HEK293T (cell line): ENCODE measurements at places on chromosomes 12 and 14.

GRCh38 chr12:107539196-107539939 lies 146.2 kb upstream of the PWP1 start:
- no peak for DNase-seq

DNA sequence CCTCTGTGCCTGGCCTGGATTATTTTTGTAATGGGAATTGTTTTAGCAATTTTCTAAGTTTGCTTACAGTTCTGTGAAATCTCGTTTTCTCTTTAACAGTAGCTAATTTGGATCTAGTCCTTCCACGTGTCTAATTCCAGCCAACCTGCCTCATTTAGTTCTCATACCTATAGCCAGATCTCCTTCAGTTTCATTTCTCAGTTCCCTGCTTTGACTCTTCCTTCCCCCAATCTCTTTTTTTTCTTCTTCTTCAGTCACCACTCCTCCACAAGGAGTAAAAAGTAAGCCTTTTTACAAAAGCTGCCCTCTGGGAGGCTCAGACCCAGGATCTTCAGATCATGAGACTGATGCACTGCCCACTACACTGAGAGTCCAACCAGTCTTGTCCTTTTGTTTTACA lies 1.4 kb downstream of the THTPA start:
- DNase-seq, result no peak

DNA sequence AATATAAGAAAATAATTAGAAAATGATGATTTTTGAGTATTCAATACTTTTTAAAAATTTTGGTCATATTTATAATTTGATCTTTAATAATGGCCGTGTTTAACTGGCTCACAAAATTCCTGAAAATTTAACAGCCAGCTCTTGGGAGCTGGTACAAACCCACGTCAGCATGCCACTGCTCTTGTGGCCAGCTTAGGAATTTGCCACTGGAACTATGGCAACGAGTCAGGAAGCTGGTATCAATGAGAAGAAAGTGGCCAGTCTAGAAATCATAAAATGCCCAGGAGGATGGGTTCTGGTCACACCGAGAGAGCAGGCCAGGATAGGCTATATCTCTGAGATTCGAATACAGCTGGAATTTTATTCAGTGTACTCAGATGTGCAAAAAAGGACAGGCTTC lies 72.2 kb upstream of the PLEKHG3 start:
- DNase-seq, result no peak

DNA sequence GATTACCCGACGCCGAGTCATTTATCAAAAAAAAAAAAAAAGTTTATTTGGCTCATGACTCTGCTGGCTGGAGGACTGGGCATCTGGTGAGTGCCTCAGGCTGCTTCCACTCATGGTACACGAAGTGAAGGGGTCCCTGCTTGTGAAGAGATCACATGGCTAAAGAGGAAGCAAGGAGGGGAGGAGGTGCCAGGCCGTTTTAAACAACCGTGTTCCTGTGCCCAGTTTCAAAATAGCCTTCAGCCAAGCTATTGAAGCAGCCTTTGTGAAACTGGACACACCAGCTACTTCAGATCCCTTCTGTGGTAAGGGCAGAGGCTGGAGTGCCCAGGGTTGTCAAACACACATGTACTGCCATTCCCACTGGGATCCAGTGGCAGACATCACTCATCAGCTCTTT lies 7.6 kb downstream of the POP5 start:
- DNase-seq, result no peak

DNA sequence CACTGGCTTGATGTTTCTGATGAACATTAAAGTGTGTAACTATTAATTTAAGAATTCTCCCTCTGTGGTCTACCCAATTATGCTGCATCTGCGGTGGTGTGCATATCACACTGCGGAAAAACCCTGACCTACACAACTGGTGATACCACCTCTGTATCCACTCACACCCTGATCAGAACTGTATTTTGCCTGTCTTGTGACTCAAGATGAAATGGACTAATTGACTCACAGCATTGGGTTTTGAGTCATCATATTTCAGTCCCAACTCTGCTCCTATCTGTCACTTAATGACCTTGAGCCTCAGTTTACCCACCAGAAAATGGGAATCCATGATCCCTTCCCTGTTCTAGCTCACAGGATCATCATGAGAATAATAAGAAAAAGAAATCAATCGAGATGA lies 65.6 kb downstream of the NUAK1 start:
- DNase-seq, result no peak

DNA sequence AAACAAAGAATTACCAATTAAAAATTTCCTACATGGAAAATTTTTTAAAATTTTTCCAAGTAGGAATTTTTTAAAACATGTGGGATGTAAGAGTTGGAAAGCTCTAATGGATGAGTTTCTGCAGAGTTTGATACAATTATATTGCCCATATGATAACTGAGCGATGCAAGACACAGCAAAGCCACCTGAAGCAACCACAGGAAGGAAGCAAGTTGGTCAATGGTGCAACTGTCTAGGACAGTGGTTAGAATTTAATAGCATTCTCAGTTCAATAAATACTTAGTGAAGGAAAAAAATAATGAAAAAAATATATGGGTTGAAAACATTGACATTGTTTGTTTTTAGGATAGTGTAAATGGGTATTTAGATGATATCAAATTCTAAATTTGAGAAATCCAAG lies 178.6 kb upstream of the GARIN2 start:
- no peak for DNase-seq

DNA sequence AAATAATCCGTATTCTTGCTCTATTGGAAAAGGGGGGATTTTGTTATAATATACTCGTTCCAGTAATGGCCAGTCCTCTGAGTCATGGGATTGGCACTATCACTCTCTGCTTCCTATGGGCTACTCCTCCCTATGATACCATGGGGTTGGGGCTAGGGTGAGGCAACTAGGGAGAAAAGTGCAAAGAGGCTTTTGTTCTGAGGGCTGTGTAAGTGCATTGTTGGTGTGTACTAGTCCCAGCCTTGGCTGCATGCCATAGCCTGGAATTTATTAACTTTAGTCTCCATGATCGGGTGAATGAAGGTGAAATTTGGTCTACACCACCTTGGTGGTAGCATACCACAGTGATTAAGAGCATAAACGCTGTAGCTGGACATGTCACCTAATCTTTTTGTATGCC lies 247.6 kb downstream of the RPAP3 start:
- DNase-seq, result no peak

DNA sequence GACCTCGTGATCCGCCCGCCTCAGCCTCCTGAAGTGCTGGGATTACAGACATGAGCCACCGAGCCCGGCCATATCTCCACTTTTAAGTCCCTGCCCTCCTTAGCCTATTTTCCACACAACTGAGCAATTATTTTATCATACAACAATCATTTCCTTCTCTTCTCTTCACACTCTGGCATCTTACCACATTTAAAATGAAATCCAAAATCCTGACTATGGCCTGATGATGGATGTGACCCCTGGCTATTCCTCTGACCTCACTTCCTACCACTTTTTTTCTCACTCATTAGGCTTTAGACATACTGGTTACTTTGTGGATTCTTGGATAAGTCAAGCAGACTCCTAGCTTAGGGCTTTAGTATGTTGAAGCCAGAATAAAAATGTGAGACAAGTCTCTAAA lies 21.9 kb upstream of the EID3 start:
- DNase-seq, result no peak

DNA sequence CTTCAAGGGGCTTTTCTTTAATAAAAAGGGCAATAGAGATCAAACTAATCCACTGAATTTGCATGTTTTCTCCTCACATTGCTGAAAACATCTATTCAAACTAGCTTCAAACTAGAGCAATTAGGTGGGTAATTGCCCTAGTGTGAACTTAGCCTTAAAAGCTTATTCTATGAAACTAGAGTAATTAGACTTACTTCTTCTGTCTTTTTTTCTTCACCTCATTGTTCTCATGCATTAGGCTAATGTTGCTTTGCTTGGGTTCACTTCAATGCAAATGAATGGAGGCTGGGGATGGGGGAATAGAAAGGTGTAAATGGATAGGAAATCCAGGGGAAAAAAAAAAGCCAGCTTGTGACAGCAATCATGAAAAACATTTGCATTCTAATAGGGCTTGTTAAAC lies 414.8 kb upstream of the LMO3 start:
- DNase-seq, result no peak

DNA sequence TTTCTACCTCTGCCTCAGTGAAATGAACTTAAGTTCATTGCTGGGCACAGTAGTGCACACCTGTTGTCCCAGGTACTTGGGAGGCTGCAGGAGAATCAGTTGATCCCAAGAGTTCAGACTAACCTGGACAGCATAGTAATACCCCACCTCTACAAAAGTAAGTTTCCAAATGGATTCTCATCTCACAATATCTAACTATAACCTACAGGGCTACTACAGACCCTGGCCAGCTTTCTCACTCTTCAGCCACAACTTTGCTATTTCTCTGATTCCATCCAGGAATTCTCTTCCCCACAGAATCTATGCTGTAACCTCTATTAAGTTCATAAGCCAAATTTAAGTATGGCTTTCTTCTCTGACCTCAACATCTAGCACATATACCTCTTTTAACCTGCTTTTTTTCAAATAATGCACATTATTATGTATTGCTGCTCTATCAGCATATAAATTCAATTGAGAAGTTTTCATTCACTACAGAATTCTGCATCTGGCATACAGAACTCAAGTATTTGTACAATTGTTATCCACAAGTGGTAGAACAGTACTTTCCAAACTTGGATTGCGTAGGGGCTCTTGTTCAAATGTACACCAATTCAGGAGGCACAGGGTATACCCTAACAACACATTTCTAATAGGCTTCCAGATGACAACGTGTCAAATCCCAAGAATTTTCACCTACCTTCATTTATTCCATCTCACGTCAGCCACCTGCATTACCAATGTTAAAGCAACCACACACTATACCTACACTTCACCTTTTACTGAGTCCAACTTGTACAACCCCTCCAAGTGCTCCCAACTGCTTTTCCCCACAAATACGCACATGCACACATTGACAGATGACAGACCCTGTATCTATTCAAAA lies 3.8 kb downstream of the RPS29 start:
- DNase-seq, result no peak

- no peak for DNase-seq
These were observed 41.3 kb downstream of the SSH1 start for GRCh38 chr12:108815875-108816594.

- DNase-seq, result no peak
These were observed 358.8 kb downstream of the GLT1D1 start for GRCh38 chr12:129211862-129212630.

DNA sequence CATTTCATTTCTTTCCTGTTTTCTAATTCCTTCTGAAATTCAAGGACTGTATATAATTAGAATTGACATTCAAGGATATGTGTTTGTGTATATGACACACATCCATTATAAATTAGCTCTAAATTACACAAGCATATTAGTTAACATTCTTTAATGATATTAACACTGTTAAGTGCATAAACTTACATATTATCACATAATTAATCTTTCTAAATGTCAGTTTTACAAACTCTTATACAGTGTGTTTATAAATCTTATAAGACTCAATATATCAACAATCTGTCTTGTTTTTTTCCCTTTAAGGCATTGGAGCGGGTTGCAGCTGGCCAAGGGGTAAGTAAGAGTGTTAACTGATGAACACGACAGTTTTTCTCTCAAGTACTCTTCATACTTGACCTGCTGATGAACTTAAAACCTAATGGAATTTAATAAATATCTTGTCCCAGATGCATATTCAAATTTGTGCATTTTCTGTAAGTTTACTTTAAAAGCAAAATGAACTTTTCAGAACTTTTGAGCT lies 76.1 kb downstream of the METTL25 start:
- no peak for DNase-seq

DNA sequence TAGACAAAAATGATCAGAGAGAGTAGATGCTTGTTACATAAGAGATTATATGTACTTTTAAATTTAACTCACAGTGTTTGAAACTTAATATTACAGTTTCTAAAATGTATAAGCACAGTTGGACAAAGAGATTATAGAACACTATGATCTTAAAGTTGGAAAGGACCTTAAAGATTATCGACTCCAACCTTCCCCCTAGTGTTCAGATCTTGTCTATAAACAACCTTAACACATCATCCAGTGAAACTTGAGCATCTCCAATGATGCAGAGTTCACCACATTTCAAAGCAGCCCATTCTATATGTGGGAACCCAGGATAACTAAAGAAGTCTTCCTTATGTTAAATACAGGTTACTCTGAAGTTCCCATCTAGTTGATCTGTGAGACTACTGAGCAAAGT lies 480.8 kb downstream of the RMST start:
- DNase-seq, result no peak

DNA sequence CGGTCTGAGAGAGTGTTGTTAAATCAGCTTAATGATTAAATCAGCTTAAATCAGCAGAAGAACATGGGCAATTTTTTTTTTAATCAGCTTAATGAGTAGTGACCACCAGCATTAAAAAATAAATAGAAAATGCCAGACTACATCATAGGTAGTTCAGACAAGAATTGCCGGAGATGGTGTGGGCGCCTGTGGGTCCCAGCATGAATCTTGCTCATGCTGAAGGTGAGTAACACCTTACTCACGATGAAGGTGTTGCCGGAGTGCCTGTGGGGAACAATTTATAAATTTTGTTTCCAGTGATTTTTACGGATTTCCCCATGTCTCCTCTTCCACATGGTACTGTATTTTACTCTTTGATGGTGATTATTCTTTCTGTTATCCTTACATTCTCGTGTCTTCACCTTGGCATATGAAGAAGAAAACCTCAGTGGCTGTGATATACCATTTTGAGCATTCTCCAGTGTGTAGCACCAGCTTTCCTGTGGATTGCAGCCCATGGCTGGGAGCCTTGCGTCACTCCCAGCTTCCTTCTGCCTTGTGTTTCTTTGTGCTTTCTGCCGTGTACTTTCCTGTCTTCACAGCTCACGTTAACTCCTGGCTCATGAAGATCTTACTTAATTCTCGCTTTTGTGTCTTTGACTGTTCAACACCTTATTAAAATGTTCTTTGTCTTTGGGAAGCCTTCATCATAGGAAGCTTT lies 4.7 kb downstream of the TDRD9 start:
- no peak for DNase-seq

GRCh38 chr14:73634011-73634833 lies 10.6 kb upstream of the DNAL1 start:
- DNase-seq, result no peak

DNA sequence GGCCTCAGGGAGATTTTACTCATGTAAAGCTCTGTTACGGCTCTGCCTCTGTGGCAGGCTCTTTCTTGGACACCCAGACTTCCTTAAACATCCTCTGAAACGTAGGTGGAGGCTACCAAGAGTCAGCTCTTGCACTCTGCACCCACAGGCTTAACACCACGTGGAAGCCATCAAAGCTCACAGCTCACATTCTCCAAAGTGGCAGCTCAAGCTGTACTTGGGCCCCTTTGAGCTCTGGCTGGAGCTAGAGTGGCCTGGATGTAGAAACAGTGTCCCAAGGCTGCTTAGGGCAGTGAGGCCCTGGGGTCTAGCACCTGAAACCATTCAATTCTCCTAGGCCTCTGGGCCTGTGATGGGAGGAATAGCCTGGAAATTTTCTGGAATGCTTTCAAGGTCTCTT lies 155.3 kb upstream of the CDKN3 start:
- no peak for DNase-seq

GRCh38 chr12:1728824-1729223 lies 38.0 kb downstream of the ADIPOR2 start:
- DNase-seq, result no peak

GRCh38 chr14:96162741-96163140 lies 41.9 kb upstream of the BDKRB2 start:
- DNase-seq, result no peak
